ENCODE measurements at places on chromosomes 5 and 9.

DNA sequence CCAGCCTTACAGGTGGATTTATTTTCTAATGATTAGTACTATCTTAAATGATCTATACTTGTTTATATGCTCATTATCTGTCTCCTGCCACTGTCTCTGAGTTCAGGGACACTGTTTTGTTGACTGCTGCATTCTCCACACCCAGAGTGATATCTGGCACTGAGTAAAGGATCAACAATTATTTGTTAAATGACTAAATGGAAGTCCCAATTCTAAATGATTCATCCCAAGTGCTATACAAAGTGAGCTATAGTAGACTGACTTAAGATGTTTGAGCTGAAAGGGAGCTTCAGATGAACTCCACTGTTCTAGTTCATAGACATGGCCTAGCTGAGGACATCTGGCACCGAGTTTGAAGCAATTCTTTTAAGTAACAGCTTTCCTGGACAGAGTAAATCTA lies 40.5 kb downstream of the ITGA2 start:
- no peak for DNase-seq

DNA sequence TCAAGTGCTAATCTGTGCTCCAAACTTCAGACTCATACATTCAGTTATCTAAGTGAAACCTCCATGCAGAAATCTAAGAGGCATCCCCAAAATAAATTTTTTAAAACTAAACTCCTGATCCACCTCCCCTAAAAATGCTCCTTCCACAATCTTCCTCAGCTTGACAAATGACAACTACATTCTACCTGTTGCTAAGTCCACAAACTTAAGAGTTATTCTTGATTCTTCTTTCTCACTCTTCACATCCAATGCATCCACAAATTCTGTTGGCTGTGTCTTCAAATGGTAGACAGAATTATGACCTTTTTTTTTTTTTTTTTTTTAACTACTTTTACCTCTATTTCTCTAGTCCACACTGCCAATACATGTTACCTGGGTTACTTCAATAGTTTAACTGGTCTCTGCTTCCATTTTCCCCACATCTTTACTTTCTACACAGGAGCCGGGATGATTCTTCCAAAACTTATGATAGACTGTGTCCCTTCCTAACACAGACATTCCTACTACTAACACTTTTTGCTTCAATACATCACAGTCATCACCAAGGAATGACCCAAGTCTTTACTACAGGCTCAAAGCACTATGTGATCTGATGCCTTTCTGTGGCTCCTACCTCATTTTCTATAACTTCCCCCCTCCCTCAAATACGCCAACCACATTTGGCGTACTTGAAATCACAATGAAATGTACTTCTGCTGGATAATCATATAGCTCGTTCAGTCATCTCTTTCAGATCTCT lies 143.6 kb downstream of the PDE4D start:
- DNase-seq, result no peak

DNA sequence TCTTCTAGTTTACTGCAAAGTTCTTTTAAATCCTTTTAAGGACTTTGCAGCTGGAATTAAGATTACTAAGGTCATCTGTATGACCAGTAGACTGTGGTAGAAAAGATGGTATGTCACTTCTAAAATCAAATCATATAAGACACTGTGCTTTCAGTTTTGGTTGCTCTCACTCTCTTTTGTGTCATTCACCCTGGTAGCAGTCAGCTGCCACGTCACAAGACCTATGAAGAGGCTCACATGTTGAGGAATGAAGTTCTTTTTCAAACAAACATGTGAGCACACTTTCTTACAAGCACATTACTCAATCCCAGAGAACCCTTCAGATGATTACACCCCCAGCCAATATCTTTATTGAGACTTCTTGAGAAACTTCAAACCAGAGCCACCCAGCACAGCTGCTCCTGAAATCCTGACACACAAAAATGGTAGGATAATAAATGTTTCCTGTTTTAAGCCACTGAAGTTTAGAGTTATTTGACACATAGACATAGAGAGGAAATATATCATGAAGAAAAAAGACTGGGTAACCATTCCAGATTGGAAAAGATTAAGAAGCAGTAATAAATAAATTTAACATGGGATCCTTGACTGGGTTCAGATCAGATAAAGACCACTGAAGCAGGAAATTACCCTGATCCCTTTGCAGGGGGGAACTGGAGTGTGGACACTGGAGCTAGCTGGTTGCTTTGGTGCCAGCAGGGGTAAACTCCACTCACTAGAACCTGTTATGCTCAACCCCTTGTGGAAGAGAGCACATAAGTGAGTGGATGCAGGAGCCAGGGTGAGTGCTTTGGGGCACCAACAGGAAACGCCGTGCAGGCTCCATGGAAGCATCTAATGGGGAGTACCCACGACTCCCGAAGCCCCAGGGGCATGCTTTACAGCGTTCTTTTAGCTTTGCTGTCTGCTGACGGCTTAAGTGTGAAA lies 64.1 kb downstream of the SLCO4C1 start:
- no peak for DNase-seq

GRCh38 chr9:130017076-130017475 lies 25.9 kb downstream of the FNBP1 start:
- DNase-seq, result no peak

GRCh38 chr5:5331848-5332247 lies 90.6 kb upstream of the ICE1 start:
- no peak for DNase-seq

- DNase-seq, result no peak
Measured at GRCh38 chr5:94793113-94793815, 174.8 kb downstream of the SLF1 start.

DNA sequence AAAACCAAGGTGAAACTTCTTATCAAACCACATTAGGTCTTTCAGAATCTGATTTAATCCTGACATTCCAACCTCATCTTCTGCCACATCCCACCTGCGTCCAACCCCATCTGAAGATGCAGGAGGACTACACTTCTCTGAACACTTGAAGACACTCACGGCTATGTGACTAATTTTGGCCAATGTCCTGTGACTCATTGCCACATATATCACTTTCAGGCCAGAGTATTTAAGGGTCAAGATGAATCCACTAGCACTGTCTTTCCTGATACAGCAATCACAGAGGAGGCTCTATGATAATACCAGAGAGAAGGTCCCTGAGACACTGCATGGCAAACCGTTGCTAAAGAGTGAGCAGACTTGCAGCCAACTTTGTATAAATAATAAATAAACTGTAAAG lies 323.4 kb downstream of the NR2F1-AS1 start:
- DNase-seq, result no peak

- no peak for DNase-seq
Measured at GRCh38 chr9:114737847-114738246, 55.9 kb upstream of the TEX48 start.

DNA sequence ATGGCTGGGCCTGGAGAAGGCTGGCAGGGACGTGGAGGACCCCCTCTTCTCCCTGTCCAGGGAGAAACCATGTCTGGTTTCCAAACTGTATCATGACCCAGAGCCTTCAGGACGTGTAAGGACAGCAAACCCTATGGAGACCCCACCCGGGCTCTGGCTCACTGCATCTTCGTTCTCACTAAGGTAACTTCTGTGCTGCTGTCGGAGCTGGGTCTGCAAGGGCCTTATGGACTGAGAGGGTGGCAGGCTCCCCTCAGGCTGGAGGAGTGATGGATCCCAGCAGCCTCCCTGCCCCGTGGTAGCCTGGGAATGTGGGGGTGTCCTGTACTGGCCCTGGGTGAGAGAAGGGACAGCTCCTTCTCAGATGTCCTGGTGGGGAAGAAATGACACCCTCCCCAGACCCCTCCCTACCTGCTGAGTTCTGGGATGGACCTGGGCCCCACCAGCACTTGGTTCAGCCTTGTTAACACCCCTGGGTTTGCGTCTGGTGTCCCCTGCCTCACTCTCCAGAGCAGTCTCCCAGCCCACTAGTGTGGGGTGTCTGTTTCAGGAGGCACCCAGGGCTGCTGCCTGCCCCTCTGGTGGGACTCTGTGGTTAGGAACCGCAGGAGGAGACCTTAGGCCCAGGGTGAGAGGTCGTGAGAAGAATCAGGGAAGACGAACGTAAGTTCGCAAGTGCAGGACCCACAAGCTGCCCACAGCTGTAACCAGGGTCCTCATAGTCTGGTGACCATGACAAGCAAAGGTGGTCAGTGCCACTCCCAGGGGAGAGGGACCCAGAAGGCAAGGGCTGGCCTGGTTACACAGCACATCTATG lies 6.6 kb downstream of the SPATA31E1 start:
- DNase-seq, result no peak

DNA sequence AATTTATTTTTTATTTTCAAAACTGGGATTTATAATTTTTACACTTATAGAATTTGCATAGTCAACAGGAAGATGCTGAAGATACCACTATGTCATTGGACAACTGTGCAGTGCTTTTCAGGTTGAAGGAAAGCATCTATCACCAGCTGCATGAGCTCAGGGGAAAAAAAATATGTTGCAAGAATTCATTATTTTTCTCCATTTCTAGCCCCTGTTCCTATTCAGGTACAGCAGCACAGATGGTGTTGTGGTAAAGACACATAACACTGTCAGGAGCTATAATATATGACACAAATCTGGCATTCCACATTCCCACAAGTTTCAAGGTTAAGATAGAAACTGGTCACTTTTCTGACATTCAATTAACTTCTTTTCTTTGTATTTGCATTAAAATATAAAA lies 1088.6 kb downstream of the MAT2B start:
- DNase-seq, result no peak

DNA sequence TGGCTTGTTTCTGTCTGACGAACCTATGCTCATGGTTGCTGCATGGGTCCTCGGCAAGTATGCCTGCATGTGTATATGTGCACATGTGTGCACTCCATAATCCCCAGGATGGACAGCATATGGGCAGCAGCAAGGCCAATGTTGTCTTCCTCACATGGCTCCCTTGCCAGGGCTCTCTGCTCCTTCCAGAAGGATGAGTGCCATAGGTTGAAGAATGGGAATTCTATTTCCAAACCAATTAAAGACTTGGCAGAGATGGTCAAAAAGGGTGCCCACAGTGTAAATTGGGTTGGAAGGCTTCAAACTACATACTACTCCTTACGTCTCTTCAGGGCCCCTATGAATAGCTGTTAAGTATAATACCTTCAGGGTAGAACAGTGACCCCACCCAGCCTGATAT lies 212.1 kb downstream of the PBX3 start:
- DNase-seq, result no peak

DNA sequence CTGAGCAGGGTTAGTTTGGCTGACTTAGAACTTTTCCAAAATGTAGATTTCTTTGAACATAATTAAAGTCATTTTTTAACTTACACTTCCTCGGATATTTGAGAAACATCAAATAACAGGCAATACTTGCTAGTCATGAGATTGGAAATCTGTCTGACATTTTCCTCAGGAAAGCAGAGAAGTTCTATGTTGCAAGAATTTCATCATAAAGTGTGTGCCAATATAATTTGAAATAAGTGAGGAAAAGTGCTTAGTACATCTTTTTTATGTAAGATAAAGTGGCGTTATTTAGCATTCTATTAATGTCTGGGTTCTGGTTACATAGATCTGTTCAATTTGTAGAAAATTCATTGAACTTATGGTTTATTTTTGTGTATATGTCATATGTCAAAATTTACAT lies 48.7 kb upstream of the C5orf47 start:
- no peak for DNase-seq

All from NCI-H2081 (cell line).